Aorta (tissue), 5 donors: ENCODE measurements at places on chromosomes 3 and 15. TPM values are rescaled to one million over a fixed set of nuclear protein-coding genes. Genes with fewer than 3 reads are reported as not detected.

GRCh38 chr15:59369597-59369996 is 3.1 kb downstream of the MYO1E start:
- H3K4me3 ChIP-seq, result no peak overlapping the region
- no peak overlapping the region for H3K27ac ChIP-seq
- H3K36me3 ChIP-seq, result no peaks in the 10 kb centered on the region
- DNase-seq, result no peak

CYP8B1 gene
- total RNA-seq, result not detected

GRCh38 chr15:90956274-90957030 is 1.8 kb downstream of the RCCD1 start:
- peak overlapping the region; percentile 13 for H3K27ac ChIP-seq
- peak; percentile 94 for DNase-seq
- H3K36me3 ChIP-seq, result peaks cover 3% of the 10 kb centered on the region
- peak overlapping the region; percentile 50 for H3K4me3 ChIP-seq
- no peaks in the 10 kb centered on the region for H3K4me1 ChIP-seq
- no peaks in the 10 kb centered on the region for H3K27me3 ChIP-seq

DNA sequence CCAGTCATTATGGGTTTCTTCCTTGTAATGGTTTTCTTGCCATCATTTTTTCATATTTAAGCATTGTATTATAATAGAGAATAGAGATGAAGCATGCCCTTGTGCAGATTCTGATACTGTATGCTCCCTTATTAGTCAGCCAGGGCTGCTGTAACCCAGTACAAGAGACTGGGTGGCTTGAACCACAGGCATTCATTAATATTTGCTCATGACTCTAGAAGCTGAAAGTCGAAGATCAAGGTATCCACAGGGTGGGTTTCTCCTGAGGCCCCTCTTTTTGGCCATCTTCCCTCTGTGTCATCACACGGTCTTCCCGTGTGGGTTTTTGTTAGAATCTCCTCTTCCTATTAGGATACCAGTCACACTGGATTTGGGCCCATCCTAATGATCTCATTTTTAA is 74.5 kb downstream of the FOXP1 start:
- H3K4me3 ChIP-seq, result no peak overlapping the region
- H3K27ac ChIP-seq, result no peak overlapping the region
- no peaks in the 10 kb centered on the region for H3K4me1 ChIP-seq
- no peaks in the 10 kb centered on the region for H3K27me3 ChIP-seq

- no peaks in the 10 kb centered on the region for H3K4me1 ChIP-seq
- no peak overlapping the region for H3K4me3 ChIP-seq
- no peaks in the 10 kb centered on the region for H3K27me3 ChIP-seq
Observed at GRCh38 chr15:25171111-25171811, 216.5 kb downstream of the SNRPN start.

- no peak overlapping the region for H3K27ac ChIP-seq
- DNase-seq, result no peak
- H3K36me3 ChIP-seq, result no peaks in the 10 kb centered on the region
- H3K4me1 ChIP-seq, result no peaks in the 10 kb centered on the region
- no peak overlapping the region for H3K4me3 ChIP-seq
Observed at GRCh38 chr3:29906906-29907305, 626.0 kb downstream of the RBMS3 start.

PLAAT1 gene
- 0.45 TPM for total RNA-seq

- H3K4me3 ChIP-seq, result no peak overlapping the region
- no peaks in the 10 kb centered on the region for H3K27me3 ChIP-seq
- peaks cover 2% of the 10 kb centered on the region for H3K4me1 ChIP-seq
- no peak overlapping the region for H3K27ac ChIP-seq
- H3K36me3 ChIP-seq, result no peaks in the 10 kb centered on the region
Observed at GRCh38 chr3:4321732-4322131, 18.6 kb downstream of the SETMAR start.

- no peak for DNase-seq
- H3K36me3 ChIP-seq, result no peaks in the 10 kb centered on the region
- H3K27ac ChIP-seq, result no peak overlapping the region
Observed at GRCh38 chr15:85568261-85568808, 187.9 kb downstream of the AKAP13 start.

CCR4 gene
- total RNA-seq, result 0.54 TPM

DNA sequence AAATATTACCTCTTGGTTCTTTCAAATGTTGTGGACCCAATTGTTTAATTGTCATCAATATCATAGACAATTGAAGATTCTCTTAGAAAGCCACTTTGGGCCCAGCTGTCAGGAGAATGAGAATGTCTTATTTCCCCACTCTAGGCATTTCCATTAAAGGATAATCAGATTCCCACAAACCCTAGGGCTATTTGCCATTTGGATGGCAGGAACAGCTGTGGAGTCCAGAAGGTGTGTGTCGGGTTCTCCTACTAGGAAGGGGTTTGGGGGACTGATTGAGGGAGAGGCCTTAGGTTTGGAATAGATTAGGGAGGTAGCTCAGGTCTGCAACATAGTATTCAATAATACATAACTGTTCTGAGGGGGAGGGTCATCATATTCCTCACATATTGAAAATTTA is 35.2 kb upstream of the PLSCR5 start:
- no peaks in the 10 kb centered on the region for H3K4me1 ChIP-seq
- no peak overlapping the region for H3K27ac ChIP-seq
- H3K36me3 ChIP-seq, result no peaks in the 10 kb centered on the region

PRSS50 gene
- total RNA-seq, result not detected

DNA sequence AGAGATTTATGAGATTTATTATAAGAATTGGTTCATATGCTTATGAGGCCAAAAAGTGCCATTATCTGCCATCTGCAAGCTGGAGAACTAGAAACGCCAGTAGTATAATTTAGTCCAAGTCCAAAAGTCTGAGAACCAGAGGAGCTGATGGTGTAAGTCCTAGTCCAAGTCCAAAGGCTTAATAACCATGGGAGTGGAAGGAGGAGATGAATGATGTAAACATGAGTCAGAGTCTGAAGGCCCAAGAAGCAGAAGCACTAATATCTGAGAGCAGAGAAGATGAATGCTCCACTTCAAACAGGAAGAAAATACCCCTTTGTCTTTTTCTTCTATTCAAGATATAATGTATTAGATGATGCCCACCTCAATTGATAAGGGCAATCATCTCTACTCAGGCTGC is 185.7 kb downstream of the CGGBP1 start:
- H3K4me3 ChIP-seq, result no peak overlapping the region
- H3K27ac ChIP-seq, result no peak overlapping the region
- no peak for DNase-seq
- H3K4me1 ChIP-seq, result no peaks in the 10 kb centered on the region
- no peaks in the 10 kb centered on the region for H3K36me3 ChIP-seq

EOMES gene
- total RNA-seq, result 0.36 TPM

DNA sequence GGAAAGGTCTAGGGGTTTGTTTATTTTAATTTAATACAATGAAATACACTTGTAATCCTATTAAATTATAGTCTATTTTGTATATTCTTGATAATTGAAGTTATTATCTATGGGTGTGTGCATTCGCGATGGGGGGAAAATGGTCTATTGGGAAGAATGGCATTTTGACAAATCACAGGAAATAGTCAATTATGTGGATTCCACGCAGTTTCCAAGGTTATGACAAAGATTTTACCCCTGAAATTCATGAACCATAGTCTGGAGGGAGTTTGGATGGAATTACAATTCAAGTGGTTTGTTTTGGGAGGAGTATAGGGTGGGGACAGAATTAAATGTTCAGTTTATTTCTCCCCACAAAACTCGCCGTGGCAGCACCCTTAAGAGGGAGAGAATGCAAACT is 66.5 kb downstream of the RBMS3 start:
- no peak overlapping the region for H3K27ac ChIP-seq
- H3K4me1 ChIP-seq, result no peaks in the 10 kb centered on the region
- no peaks in the 10 kb centered on the region for H3K36me3 ChIP-seq
- no peaks in the 10 kb centered on the region for H3K27me3 ChIP-seq
- no peak overlapping the region for H3K4me3 ChIP-seq
- DNase-seq, result no peak

CNTN4 gene
- 228 TPM for total RNA-seq
